ENCODE measurements at places on chromosomes 16 and 17. TPM values are rescaled to one million over a fixed set of nuclear protein-coding genes. Genes with fewer than 3 reads are reported as not detected.

The HYDIN gene
- total RNA-seq = 62.0 TPM

DNA sequence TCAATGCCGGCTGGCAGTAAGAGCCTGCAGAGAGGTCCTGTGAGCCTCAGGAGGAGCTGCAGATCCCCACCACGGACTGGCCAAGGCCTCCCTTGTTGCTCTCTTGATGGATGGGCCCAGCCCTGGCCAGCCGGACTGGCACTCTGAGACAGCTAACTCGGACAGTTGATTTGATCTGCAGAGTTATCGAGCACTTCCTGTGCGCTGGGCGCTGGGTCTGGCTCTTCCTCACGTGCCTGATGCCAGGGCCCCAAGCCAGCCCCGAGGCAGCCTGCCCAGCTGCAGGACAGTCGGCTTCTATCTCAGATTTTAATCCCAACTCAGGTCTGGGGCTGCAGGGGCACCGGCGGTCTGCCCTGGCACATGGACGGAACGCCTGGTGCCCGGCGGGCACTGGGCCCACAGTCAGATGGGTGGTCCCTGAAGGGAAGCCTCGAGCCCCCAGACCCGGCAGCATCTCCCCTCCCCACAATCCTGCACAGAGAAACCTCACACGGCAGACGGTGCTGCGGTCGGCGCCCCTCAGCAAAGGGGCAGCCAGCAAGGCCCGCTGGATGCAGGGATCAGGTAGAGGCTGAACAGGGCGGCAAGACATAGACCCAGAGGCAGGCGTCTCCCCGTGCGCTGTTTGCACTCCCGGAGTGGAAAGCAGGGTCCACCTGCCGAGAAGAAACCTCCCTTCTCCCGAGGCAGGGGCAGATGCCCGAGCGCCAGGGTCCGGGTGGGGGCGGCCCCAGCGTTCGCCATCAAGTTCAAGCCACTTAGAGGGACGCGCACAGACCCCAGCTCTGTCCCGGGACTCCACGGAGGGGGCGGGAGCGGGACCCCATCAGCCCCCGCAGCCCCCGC, 34.0 kb downstream of the TIMM22 start:
- DNase-seq = peak; percentile 89

DNA sequence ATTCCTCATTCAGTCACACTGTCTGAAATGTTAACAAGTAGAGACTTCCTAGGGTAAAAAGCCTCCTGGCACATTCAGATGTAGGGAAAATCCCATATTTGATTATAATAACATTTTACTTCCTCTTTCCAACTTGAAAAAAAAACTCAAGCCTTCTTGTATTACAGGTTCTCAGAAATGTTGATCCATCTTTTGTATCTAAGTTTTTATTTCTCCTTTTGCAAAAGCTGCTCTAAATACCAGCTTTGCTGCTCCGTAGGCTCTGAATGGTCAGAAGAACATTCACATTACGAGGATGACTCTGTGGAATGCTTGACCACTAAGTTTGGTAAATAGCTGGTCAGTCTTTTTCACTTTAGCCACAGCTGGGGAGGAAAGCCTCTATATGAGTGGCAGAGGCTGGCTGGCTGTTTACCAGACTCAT, 13.2 kb upstream of the HEATR6 start:
- DNase-seq = no peak

DNA sequence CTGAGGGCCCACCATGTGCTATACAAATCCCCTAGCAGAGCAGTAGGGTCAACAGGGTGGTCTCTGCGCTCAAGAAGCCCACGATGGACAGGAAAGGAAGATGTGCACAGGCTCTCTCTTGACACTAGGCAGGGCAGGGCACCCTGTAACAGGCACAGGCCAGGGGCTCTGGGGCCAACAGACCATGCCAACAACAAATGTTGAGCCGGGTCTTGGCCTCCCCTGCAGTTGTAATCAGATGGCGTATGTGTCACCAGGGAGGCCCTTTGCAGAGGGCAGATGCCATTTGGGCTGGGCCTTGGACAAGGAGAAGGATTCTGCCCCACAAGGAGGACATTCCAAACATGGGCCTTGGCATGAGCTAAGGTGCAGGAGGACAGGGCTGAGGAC, 5.3 kb downstream of the TRPV1 start:
- no peak for DNase-seq
